ENCODE measurements at places on chromosomes 2 and 18.

GRCh38 chr2:7719876-7720275 is 802.7 kb downstream of the RNF144A start:
- DNase-seq, result no peak

DNA sequence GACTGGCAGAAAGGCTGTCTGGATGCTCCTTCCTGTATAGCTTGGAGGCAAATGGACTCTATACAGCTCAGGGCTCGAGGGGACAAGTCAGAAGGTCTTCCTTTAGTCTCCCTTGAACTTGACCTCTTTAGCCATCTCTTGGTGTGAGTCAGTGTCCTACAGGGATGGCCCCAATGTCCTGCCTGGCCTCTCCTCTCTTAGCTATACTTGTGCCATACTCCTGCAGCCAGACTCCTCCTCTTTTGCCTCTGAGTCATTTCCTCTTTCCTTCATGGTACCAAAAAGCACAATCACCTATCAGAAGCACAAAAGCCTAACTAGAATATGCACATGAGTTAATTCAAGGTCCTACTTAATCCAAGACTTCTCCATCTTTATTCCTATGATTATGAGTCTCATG is 112.7 kb downstream of the XRCC5 start:
- DNase-seq, result no peak

DNA sequence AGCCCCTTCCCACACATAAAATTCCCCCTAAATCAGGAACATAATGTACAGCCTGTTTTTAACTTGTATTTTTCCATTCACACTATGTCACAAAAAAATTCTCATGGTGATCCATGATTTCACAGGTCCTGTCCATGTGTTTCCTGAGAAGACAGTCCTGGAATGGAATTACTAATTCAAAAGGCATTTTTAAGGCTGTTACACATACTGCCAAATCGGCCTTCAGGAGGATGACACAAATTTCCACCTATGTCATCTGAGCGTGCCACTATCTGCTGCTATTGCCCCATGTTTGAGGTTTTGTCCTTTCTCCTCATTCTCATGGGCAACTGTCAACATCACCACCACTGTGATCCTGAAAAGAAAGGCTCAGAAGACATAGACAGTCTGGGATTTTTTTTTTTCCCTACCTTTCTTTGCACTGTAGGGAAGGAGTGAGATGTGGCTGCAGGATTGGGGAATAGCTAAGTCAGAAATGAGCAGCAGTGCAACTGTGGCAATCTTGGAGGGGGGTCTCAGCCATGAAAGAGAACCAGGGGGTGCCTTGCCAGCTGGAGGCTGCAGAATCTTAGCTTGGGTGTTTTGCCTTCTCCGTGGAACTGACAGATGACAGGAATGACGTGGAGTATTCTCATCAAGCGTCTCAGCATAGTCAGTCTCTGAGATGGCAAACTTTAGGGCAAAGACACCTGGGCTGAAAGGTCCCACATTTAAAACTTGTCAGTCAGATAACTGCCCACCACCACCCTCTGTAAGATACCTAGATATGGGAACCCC is 73.4 kb downstream of the MARCHF4 start:
- no peak for DNase-seq

- DNase-seq, result no peak
Observed at GRCh38 chr2:42170619-42171395, 1.7 kb downstream of the EML4 start.

DNA sequence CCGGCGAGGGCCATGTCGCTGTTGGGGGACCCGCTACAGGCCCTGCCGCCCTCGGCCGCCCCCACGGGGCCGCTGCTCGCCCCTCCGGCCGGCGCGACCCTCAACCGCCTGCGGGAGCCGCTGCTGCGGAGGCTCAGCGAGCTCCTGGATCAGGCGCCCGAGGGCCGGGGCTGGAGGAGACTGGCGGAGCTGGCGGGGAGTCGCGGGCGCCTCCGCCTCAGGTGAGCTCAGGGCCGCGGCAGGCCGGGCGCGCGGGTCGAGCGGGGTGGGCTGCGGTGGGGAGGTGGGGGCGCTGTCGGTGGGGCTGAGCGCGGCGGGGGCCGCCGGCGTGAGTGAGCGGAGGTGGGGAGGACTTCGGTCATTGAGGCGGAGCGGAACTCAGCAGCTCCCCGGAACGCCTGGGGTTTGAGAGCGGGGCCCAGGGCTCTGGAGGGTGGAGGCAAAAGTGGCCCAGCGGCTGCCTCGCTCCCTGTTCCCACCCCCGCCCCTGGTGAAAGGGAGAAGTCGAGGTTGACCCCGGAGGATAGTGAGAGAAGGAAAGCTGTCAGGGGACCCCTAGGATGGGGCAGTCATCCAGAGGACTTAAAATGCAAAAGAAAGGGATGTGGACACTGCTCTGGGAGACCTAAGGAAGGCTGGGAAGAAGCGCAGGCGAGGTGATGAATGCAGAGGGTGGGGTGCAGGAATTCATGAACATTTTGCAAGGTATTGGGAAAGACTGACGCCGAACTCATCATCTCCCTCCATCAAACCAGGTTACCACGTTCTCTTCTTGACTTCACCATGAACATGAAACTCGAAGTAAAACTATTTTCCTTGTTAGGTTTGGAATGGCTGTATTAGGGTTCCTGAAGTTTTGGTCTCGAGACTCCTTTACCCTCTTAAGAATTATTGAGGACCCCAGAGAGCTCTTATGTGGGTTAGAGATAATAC is 633 bp downstream of the MALT1 start:
- DNase-seq, result no peak

DNA sequence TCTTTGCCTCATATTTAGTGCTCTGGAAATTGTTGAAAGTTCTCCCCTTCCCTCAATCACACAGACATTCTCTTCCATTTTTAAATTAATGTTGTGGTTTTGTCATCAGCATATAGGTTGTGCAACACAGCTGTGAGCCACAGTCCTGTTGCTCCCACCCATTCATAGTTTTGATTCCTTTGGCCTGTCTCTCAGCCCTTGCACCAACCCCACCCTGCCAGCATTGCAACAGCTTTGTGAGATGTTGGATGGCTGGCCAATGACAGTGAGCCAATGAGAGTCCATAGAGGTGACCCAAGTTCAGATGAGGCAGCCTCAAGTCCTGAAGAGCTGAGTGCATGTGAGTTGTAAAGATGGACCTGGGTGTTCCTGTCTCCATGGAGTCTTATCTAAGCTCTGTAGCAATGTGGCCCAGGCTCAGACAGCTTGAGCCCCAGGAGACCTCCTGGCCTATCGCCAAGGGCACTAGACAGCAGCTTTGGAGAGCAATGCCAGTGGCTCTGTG is 775.5 kb downstream of the RNF144A start:
- no peak for DNase-seq

- no peak for DNase-seq
Observed at GRCh38 chr2:17442334-17442733, 75.9 kb downstream of the RAD51AP2 start.

DNA sequence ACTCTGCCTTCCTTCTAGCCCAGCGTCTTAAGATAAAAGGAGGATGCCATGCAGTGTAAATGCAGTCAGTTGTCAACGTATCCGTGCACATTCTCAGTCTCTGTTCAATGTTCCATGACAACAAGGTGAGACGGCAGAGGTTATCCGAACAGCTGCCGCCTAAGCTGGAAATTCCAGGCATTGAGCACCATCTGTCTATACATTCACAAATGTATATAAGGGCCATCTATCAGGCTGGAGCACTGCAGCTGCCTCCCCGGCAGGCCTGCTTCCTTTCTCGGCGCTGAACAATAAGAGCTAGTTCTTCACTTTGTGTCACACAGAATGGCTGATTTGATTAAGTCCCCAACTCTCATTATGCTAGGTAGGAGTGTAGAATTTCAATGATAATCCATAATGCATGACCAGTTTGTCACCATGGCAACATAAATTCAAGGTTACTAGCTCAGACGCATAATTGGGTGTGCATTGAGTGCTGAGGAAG is 282.2 kb upstream of the SOX11 start:
- DNase-seq, result no peak

GRCh38 chr2:218168635-218169462 is 2.1 kb upstream of the CXCR1 start:
- DNase-seq, result peak; percentile 48

DNA sequence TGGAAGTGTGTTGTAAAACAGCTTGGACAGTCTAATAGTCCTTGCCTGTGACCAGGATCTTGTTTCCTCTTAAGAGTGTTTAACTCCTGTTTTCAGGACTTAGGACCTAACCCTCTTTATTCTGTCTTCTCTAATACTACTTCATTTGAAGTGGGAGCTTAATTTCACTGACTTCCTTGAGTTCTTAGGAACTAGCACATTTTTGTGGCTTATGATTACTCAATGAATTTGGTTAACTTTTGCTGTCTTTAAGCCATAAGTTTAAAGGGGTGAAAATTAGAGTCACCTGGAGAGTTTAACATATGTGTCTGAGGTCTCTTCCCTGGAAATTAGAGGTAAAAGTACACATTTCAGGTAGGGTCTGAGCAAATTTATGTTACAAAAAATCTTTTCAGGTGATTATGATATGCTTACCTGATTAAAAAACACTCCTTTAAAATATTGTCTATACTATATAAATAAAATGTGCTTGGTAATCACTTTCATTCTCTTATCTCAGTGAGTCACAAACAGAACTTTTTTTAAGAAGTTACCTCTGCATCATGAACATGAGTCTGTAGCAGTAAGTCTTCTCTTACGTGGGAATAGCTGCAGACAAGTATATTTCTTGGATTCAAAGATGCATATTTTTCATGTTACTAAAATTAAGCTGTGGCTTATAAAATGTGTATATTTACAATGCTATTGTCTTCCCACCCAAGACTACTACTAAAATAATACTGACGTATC is 52.7 kb downstream of the ATP9B start:
- no peak for DNase-seq

- no peak for DNase-seq
Observed at GRCh38 chr2:191230174-191230573, 15.0 kb upstream of the MYO1B start.

DNA sequence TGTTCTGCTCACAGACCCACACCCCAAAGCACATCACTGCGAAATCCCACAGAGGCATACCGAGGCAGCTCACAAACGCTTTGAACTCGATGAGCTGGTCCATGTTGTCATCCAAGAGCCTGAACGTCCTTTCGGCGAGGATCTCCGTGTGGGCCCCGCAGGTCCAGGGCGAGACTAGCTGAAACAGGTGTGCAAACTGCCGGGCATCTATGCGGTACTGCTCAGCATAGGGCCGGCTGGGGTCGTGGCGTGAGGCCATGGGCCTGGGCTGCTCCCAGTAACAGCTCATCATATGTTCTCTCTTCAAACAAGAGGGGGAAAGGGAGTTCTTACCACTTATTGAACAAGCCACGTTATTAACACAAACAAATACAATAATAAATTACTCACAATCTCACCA is 20.1 kb downstream of the RPL31 start:
- no peak for DNase-seq

DNA sequence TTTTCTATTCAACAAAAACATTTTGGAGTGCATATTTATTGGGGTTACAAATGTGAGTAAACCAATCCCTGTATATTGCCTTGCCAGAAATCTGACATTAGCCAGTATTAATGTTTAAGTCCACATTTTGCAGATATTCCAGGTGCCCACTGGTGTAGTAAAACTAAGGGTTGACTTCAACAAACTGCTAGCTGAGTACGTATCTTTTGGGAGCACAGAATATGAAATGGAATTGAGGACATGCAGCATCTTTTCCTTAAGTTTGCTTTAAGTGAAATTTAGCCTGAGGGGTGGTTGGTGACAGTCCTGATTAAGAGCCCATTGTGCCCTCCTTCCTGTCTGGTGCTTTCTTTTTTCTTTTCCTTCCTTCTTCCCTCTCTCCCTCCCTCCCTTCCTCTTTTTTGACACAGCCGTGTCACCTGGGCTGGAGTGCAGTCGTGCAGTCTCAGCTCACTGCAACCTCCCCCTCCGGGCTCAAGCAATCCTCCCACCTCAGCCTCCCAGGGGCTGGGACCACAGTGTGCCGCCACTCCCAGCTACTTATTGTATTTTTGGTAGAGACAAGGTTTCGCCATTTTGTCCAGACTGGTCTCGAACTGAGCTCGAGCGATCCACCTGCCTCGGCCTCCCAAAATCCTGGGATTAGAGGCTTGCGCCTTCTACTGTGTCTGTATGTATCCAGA is 1.6 kb downstream of the NUP35 start:
- DNase-seq, result no peak

GRCh38 chr2:24993406-24994145 is 21.8 kb upstream of the DNAJC27 start:
- DNase-seq, result no peak

DNA sequence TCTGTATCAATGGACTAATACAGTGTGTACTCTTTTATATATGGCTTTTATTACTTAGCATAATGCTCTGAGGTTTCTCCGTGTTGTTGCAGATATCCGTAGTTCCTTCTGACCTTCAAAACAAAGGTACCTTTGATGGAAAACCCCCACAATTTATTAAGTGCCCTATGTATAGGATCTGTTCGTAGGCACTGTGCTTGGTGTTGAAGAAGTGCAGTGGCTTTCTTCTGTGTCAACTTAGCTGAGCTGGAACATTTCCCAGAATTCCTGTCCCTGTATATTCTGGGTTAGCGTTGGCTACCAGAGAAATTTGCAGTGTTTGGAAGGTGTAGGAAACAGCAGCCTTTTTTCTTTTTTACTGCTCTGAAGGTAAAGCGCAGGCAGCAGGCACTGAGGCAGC is 56.3 kb upstream of the MSH2 start:
- no peak for DNase-seq

- DNase-seq, result no peak
Observed at GRCh38 chr18:44048846-44049245, 631.8 kb upstream of the SETBP1 start.

- no peak for DNase-seq
Observed at GRCh38 chr2:451495-451894, 163.6 kb upstream of the ALKAL2 start.

- no peak for DNase-seq
Observed at GRCh38 chr2:144136297-144137010, 383.5 kb downstream of the ZEB2 start.

GRCh38 chr18:72544092-72544886 is at the start of gene CBLN2:
CBLN2 (minus strand) TSS chr18:72544342; CDS start chr18:72542160, 2,182 bp downstream.
- DNase-seq, result no peak

DNA sequence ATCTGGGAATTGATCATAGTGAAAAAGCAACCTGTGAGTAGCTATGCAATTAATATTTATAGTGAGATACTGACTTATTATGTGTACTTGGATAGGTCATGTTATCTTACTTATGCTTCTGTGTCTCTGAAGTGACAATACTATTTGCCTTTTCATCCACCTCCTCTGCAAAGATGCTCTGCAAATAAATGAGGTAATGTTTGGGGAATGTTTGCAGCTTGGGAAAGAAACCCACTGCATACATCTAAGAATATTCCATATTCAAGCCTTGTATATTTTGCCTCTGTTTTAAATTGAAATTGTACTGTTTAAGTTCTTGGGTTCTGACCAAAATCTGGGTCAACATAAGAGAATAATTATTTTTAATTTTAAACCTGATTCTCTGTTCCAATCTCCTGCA is 217.4 kb upstream of the DTNA start:
- DNase-seq, result no peak

GRCh38 chr2:1742301-1742680 is 2.0 kb downstream of the PXDN start:
- no peak for DNase-seq

GRCh38 chr2:27591745-27592144 is 8.9 kb downstream of the ZNF512 start:
- DNase-seq, result no peak

GRCh38 chr2:137000811-137001210 is 235.5 kb downstream of the THSD7B start:
- DNase-seq, result no peak
